ENCODE measurements at places on chromosomes 6 and 20.

- peak; percentile 87 for DNase-seq
These were observed 28.1 kb downstream of the SNRNP48 start for GRCh38 chr6:7617801-7618764.

GRCh38 chr6:105786890-105787655 lies 299.1 kb upstream of the PRDM1 start:
- no peak for DNase-seq

DNA sequence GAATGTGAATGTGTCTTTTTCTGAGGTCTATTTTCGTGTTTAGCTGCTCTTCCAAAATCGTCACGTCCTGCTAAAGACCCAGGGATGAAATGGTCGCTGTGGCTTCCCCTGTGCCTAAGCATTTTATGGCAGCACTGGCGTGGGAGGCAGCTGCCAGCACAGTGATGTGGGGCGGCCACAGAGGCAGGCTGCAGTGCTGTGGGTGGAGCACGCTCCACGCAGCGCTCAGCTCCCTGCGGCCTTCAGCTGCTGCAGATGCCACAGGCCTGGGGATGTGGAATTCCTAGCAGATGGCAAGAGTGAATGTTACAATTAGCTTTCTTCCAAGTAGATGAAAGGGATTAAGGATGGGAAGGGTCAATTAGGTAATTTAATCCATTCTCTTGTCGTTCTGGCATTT lies 242.6 kb downstream of the SMOC2 start:
- no peak for DNase-seq

GRCh38 chr6:34514593-34515472 lies 41.3 kb downstream of the SPDEF start:
- no peak for DNase-seq

- no peak for DNase-seq
These were observed 4.8 kb downstream of the TBPL1 start for GRCh38 chr6:133957780-133958242.

GRCh38 chr20:32338665-32339064 lies 19.5 kb upstream of the ASXL1 start:
- no peak for DNase-seq

GRCh38 chr6:80331974-80332373 lies 225.5 kb downstream of the BCKDHB start:
- DNase-seq = no peak

GRCh38 chr6:69719602-69720193 lies 77.1 kb downstream of the LMBRD1 start:
- no peak for DNase-seq

- DNase-seq = no peak
These were observed 28.8 kb upstream of the TLDC2 start for GRCh38 chr20:36847009-36847709.

GRCh38 chr20:1499528-1500420 lies 8.6 kb upstream of the SIRPB2 start:
- no peak for DNase-seq

GRCh38 chr6:160992061-160992979 lies 751 bp downstream of the MAP3K4 start:
- DNase-seq = no peak

DNA sequence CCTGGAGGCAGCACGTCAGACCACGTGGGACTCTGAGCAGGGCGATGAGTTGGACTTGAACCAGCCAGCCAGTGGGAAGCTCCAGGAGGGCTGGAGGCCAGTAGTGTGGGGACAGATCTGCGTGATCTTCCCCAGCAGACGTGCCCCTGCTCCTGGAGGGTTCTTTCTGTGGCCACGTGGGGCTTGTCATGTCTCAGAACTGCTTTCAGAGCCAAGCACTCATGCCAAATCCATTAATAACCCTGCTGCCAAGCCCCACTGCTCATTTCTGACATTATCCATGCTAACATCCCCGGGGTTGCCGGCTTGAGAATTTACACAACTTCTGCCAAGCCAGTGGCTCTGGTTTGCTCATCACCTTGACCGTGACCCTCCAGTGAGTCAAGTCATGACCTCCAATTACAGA lies 38.3 kb downstream of the SIRPA start:
- DNase-seq = no peak

DNA sequence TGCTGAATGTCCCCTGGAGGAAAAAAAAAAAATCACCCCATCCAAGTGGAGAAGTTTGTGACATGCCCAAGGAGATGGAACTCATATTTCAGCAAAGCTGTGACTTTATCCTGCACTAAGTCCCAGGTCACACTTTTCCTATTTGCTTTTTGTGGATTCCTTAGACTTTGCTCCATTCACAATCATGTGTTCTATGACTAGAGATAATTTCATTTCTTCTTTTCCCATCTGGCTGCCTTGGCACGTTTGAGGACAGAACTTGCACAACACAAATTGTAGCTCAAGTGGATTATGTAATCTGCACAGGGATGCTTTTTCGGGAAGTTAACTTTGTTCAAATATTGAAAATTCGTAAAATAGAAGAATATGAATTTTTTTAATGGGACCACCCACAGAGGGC lies 100.7 kb upstream of the PTPN1 start:
- DNase-seq = no peak

DNA sequence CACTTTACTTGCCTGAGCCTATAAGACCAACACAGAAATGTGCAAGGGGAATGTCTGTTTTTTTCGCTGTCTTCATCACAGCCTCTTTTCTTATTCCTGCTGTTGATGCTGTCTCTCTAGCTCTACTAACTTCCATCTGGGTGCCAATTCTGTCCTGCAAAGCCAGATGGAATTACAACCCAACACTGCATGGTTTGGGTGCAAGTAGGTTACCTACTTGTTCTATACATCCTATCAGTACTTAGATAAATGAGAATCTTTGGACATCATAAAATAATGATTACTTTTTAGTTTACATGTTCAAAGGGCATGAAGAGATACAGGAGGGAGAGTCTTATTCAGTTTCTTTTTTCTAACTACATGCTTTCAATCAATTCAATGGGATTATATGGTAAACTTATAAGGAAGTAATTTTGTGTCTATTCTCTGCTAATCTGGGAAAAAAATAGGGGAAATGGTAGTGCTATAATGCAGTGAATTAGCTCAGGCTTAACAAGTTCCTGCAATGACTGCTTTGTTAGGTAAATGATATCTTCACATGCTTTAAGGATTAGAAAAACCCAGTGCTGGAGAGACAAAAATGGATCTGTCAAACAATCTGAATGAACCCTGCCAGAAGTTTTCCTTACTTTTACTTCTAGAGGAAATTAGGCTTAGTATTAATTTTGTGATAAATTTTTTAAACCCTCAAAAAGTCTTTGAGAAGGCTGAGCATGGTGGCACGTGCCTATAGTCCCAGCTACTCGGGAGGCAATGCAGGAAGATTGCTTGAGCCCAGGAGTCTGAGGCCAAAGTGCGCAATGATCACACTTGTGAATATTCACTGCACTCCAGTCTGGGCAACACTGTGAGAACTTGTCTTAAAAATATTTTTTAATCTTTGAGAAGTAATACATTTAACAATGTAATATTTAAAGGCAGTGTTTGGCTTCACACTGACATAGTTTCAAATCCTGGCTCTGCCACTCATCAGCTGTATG lies 86.5 kb upstream of the E2F3 start:
- DNase-seq = no peak

DNA sequence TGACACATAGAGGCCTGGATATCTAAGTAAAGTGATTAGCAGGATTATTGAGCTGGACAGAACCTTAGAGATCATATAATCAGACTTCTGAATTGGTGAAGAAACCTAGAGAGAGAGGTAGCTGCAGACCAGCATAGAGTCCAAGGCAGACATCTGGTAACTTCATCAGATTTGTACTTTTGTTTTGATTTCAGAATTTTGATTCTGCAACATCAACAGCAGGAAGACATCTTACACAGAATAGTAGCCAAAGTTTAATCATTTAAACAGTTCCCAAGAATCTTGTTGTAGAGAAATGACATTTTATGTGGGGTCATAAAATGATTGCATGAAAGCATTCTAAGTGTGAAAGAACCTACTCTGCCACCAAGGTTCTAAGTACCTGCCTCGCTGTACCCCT lies 39.4 kb downstream of the RPRD1B start:
- no peak for DNase-seq

DNA sequence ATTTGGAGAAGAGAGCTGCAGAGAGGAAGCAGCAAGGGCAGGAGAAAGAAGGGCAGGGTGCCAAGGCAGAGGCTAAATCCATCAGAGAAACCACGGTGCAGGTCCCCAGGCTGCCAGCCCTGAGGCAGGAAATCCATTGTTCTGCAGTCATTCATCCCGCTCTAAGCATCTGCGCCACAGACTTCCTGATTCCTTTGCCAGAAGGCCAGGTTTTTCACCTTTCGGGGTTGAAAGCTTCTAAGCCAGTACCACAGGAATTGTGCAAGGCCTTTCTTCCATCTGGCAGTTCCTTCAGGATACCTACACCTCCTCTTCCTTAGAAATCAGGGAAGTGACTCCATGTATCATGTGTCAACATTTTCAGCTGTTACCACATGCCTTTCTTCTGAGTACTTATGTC lies 45.6 kb downstream of the ADGRF5 start:
- no peak for DNase-seq

GRCh38 chr20:35830264-35830663 lies 58.4 kb downstream of the PHF20 start:
- no peak for DNase-seq

GRCh38 chr6:10363911-10364310 lies 51.0 kb downstream of the TFAP2A start:
- no peak for DNase-seq

DNA sequence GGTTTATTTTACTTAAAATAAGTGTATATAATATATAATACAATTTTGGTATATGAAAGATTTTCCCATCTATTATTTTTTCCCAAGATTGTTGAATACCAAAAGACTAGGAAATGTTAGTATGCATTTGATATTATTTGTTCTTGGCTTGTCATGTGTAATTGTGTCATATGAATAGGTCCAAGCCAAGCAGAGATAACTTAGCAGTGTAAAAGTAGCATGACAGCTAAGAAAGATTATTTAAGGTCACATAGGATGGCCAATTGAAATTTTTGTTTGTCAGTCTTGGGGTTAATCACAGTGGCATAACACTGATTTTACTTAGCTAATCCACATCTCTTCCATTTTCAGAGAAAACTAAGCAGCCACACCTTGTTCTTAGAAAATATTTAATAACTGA lies 38.8 kb upstream of the RSPO3 start:
- no peak for DNase-seq

GRCh38 chr6:111709615-111710398 lies 104.1 kb upstream of the TRAF3IP2 start:
- DNase-seq = no peak

GRCh38 chr6:33880104-33880678 lies 76.4 kb upstream of the MLN start:
- no peak for DNase-seq

DNA sequence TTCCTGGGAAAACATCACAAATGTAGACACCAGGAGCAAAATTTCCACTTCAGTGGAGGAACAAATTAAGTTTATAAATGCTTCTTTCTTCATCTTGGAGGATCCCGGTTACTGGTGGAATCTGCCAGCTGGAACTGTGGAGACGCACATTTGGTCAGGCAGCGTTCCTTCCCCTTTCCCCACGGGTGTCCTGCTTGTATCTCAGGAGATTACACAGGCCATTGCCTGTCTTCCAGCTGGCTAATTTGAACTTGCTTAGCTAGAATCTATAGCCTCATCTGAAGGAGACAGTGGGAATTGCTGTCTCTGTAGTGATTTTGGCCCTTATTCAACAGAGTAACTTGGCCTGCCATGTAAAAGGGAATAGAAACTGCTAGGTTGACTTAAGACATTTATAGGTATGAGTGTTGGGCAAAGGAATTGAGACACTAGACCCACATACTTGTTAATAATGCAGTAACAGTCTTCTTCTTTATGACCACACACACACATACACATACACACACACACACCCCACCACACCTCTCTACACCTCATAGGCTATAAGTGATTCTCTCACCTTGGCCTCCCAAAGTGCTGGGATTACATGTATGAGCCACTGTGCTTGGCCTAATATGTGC lies 34.4 kb downstream of the TSBP1 start:
- no peak for DNase-seq

Measured in GM04503 (cell line).